ENCODE measurements at places on chromosomes 1 and 21.

GRCh38 chr1:109979489-109980091 lies 5.0 kb upstream of the AHCYL1 start:
- DNase-seq: peak; percentile 81

- no peak for DNase-seq
These were observed 56.3 kb downstream of the PALMD start for GRCh38 chr1:99702221-99702620.

DNA sequence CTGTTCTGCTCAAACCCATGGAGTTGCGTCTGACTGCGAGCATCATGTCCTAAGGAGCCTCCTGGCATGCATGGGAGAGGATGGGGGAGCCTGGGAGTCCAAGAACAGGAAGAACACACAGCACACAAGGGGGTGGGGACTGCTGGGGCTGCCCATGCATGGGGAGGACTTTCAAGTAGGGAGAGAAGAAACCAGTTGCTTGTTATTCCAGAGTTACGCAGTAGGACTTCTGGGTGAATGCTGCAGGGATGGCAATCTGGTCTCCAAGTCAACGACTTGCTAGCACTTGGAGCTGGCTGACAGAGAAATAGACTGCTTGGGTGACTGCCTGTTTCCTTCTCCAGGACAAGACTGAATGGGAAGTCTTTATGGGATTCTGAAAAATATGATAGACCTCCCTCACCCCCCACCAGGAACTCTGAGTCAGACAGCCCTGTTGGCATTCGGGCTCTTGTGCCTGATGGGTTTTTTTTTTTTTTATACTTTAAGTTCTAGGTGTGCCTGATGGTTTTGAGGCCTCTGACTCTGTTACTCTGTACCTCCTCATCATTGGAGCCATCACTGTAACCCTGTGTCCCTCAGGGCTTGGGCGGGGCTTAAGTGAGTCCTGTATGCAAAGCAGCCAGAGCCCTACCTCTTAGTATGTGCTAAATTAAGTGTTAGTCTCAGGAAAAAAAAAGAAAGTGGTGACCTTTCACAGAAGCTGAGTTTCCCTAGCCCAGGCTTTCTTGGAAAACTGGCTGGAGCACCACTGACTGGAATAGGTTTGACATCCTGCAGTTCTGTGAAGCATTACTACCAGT lies 30.3 kb downstream of the MAP3K21 start:
- DNase-seq: no peak

DNA sequence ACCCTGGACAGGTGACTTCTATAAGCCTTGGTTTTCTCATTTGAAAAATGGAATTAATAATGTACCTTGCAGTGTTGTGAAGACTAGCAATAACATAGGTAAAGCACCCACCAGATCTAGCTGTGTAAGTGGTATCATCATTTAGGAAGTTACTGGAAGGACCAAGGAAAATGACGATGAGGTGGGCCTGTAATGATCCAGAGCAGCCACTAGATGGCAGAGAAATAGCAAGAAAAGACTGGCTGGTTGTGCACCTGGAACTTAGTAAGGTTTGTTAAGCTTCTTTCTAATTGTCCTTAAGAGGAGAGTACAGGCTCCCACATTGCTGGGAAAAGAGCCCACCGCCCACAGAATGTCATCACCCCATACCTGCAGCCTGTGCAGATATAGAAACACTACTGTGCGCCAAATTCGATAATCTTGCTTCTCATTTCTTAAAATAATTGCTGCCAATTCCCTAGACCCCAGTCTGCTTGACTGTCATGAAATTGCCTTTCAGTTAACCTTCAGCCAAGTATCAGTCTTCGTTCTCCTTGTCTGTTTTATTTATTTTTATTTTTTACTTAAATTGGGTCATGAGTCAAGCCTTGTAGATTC lies 37.2 kb downstream of the WNT4 start:
- peak; percentile 48 for DNase-seq

DNA sequence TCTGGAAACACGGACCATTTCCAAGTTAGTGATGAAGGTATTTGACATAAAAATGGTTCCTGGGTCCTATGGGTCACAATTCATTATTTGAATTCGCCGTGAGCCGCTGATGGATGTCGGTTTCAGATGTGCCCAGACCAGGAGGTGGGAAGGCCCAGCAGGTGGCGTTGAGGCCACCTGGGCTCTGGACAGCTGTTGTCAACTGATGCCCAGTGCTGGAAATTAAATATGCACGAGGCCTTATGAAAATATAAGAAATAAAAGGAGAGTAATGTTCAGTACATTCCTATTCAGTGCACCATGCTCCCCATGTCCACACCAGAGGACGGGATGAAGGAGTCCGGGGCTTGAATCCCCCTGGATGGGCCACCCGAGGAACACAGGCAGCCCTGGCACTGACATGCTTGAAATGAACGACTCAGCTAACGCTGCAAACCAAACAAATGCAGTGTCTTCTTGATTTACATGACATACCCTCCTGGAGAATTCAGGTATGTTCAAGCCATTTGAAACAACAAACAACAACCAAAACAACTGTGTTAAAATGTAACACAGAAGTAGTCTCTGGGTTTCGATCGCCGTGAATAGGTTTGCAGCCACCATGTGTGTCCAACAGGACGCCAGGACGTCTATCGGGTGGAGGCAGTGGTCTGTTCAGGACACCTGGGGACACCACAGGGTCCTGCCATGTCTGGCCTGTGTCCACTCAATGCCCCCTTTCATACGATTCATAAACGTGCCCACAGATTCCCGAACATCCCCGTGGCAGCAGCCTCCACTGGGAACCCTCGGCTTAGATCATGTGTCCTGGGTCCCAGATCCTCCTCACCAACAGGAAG lies 6.1 kb downstream of the TFF3 start:
- DNase-seq: no peak

DNA sequence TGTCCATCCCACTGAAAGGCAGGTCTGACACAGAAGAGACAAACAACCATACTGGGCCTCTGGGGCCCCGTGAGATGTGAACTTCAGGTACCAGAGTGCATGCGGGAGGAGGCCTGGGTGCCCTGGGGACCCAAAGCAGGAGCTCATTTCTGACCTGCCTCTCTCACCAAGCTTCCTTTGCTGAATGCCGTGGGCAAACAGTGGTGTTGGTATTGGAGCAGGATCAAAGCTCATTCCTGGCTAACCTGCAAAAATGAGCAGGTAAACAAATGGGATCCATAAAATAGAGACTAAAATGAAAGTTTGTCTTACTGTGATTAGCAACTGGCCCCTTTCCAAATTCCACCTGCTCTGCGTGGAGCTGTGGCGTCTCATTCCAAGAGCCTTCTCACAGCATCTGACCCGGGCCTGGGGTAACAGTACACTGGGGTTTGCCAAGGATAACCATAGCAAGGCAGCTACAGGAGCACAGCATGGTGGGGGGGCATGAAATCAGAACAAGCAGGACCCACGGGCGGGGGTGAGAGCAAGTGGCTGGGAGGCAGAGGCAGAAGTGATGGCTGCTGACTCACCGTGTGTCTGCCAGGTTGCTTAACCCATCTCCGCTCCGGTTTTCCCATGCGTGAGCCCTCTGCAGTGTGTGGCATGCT lies 103.6 kb downstream of the KIF26B start:
- peak; percentile 19 for DNase-seq

DNA sequence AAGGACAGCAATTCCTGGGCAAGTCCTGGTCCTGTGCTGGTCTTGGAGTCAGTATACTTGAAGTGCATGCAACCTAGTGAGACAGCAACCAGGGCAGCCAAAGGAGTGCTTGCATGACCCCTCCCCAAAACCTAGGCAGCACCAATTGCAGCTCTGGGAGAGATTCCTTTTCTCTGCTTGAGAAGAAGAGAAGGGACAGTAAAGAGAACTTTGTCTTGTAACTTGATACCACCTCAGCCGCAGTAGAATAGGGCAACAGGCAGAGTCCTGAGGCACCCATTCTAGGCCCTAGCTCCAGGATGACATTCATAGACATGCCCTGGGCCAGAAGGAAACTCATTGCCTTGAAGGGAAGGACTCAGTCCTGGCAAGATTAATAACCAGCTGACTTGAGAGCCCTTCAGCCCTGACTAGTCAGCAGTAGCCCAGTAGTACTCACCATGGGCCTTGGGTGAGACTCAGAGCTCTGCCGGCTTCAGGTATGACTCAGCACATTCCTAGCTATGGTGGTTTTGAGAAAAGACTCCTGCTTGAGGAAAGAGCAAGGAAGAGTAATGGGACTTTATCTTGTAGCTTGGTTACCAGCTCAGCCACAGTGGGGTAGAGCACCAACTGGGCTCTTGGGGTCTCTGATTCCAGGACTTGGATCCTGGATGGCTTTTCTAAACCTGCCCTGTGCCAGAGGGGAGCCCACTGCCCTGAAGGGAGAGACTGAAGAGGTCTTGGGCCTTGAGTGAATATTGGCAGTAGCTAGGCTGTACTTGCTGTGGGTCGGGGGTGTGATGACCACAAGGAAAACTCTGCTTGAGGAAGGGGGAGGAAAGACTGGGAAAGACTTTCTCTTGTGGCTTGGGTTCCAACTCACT lies 51.7 kb upstream of the ACADM start:
- no peak for DNase-seq

GRCh38 chr21:22763442-22763841 lies 1765.2 kb downstream of the NCAM2 start:
- DNase-seq: no peak

- peak; percentile 5 for DNase-seq
These were observed 147.0 kb upstream of the FMN2 start for GRCh38 chr1:239944666-239945065.

DNA sequence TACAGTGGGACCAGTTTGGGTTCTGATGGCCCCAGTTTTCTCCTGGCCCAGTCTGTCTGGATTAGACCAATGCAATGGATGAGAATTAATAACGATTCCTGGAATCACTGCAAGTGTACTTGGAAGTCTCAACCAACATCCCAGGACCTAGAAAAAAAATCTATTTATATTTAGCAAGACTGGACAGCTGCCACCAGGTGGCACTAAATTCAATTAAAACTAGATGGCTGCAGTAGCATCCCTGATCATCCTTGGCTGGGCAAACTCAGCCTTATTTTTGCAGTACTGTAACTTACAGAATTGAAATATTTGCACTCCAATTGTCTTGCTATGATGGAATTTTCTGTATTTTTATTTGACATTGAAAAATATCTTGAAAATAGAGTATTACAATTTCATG lies 165.7 kb downstream of the NCAM2 start:
- DNase-seq: peak; percentile 76

- no peak for DNase-seq
These were observed 26.4 kb upstream of the DPH5 start for GRCh38 chr1:101051688-101052638.

GRCh38 chr1:194273660-194274059 lies 1087.2 kb upstream of the B3GALT2 start:
- DNase-seq: no peak

- DNase-seq: no peak
These were observed 30.8 kb downstream of the TRIM67 start for GRCh38 chr1:231192620-231193163.

DNA sequence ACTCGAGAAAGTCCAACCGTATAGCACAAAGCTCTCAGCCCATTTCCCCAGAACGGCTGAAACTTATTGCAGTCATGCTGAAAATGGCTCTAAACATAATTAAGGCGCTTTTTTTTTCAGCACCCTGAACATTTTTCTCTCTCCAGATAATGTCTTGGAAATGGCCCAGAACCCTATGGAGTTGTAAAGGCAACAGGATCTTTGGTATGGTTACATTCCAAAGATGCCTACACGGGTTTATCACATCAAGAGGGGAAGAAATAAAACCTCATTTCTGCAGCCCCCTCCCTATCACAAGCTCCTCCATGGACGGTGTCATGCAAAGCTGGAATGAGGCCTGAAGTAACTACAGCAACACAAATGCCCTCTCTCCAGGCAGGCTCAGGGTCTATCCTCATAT lies 126.4 kb upstream of the GALNT2 start:
- no peak for DNase-seq

DNA sequence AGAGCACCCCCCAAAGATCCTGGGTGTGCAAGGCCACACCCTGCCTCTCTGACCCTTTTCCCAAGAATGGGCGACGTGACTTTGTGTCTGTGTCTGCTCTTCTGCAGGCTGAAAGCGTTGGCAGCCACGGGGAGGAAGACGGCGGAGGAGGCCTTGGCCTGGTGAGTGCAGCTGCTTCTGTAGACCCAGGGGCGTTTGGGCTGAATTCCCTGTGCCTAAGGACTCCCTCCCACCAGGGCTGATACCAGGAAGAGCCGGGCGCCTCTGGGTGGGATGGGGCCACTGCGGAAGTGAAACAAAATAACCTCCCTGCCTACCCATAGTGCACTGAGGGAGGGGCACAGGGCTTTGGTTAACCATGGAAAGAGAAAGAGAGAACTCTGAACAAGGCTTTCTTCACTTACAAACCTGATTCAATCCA lies 2.5 kb downstream of the UBASH3A start:
- DNase-seq: peak; percentile 14

GRCh38 chr1:66300972-66301451 lies 232.9 kb upstream of the SGIP1 start:
- peak; percentile 37 for DNase-seq

DNA sequence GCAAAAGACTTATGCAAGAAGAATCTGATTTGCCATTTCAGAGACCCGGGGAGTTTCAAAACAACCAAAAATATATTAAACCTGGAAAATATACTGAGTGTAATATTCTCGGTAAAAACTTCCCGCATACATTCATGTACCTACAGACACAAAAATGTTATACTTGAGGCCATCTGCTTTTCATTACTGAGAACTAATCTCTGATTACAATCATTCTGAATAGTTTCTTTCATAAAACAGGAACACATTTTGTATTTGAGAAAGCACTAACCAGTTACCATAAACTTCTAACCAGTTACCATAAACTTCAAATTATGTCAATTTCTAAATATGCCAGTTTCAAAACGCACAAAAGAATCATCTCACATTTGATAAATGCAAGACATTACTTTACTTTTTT lies 7.8 kb downstream of the ZNHIT6 start:
- DNase-seq: no peak

DNA sequence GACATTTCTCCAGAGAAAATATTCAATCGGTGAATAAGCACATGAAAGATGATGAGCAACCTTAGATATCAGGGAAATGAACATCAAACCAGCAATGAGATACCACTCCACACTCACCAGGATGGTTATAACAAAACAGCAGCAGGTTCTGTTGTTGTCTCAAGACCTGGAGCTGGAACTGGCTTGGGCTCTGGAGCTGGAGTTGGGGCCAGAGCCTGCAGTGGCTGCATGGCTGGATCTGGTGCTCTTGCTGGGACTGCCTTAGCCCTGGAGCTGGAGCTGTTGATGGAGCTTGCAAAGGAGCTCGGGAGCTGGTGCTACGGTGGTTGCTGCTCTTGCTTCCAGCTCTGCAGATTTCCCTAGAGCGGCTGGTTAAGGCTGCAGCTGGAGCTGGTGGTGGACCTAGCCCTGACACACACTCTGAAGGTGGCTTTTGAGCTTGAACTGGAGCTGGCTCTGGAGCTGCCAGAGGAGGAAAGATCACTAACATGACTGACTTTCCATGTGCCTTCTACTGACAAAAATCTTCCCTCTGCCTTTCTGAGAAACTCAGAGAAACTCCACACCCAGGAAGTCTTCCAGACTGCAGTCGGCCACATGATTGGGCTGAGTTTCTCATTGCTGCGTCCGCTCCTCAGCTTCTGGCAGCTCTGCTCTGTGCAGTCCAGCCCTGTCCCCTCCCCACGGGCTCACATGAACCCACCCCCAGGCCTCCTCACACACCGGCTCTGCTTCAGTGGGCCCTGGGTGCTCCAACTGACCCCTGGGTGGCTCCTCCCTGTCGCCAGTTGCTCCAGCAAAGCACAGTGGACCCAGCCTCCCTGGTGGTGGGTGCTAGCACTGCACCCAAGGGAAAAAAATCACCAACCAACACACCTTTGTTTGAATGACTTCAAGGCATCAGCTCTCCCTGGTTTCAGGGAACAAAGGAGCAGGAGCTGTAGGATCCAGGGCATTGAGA lies 139.1 kb upstream of the FMN2 start:
- DNase-seq: peak; percentile 10
